ENCODE measurements at places on chromosomes 1 and 21.
A peak's percentile ranks its signal among the peaks of the same experiment; 100 is the strongest.

DNA sequence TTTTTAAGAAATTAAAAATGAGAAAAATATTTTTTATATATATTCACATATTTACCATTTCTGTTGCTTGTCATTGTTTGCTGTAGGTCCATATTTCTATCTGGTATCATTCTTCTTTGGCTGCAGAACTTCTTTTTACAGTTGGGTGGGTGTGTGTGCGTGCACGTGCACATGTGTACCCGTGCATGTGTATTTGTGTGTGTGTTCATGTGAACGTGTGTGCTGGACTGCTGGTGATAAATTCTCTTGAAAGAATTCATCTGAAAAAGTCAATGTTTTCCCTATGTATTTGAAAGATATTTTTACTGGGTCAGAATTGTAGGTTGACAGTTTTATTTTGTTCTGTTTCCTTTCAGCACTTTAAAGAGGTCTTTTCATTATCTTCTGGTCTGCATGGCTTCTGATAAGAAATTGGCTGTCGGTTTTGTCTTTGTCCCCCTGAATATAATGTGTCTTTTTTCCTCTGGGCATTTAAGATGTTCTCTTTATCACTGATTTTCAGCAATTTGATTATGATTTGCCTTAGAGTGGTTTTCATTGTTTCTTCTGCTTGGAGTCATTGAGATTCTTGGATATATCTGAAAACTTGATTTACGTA, 34.5 kb upstream of the DPH5 start:
- no peak for DNase-seq

- peak; percentile 53 for DNase-seq
Measured at GRCh38 chr1:72623299-72623708, 341.0 kb upstream of the NEGR1 start.

DNA sequence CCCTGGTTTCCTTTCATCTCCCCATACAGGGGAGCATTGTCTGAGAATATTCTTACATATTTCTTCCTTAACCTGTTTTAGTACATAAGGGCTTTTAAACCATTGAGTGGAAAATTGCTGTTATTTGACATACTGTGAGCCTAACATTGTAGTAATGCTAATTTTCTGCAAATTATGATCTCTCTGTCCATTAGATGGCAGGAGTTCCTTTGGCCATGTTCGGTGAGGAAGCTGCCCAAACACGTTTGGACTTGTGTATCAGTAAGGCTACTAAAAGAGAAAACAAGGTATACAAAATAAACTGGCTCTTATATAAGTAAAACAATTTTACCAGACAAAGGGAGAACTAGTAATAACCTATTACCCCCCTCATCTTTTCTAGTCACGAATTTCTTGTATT, 29.2 kb downstream of the CDC7 start:
- no peak for DNase-seq

- no peak for DNase-seq
Measured at GRCh38 chr1:177014325-177014724, 150.2 kb downstream of the ASTN1 start.

DNA sequence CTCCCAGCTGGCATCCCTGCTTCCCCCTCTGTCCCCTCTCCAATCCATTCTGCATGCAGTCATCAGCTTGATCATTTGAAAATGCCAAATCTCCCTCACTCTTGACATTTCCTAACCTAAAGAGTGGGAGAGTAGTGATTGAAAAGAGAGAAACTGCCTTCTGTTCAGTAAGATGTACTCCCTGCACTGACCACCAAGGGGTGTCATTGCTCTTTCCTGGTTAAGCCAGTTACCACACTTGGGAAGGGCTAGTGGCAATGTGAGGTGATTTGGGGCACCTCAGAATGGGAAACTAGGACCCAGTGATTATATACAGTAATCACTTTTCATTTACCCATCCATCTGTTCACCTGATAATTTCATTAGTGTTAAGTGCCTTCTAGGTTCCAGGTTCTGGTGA, 6.9 kb upstream of the TMEM269 start:
- DNase-seq = peak; percentile 31

DNA sequence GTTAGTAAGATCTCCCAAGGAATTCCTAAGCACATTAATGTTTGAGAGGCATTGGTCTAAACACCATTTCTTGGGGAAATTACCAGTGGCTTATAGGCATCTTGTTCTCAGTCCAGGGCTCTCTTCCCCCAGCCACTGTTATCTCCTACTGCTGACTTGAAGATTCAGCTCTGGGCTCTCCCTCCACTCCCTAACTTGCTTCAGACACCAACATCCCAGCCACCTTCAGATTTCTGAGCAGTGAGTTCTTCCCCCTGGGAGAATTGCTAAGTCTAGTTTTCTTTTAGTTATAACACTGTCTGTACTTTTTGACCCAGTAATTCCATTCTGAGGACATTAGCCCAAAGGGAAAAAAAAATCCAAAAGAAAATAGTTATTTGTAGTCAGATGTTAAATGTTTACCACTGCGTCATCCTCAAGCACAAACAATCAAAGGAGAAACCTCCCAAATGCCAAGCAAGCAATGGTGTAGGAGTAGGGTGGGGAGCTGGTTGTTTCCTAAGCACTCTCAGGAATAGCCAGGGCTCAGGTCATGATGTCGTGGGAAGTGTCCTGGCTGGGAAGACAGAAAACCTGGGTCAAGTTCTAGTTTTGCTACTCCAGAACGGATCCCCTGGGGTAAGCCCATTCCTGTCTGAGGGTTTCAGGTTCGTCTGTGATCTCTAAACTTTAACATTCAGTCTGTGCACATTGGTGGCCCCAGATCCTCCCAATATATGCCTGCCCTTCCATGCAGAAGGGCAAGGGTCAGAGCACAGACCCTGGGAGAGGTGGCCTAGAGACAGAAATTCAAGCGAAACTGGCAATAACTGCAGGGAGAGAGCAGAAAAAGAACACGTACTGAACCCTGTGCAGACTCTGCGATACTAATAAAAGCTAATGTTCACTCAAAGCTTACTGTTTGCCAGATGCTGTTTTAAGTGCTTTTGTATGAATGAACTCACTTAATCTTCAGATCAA, 191.1 kb upstream of the FGGY start:
- no peak for DNase-seq

GRCh38 chr21:37658121-37658816, 258.0 kb downstream of the KCNJ6 start:
- no peak for DNase-seq

DNA sequence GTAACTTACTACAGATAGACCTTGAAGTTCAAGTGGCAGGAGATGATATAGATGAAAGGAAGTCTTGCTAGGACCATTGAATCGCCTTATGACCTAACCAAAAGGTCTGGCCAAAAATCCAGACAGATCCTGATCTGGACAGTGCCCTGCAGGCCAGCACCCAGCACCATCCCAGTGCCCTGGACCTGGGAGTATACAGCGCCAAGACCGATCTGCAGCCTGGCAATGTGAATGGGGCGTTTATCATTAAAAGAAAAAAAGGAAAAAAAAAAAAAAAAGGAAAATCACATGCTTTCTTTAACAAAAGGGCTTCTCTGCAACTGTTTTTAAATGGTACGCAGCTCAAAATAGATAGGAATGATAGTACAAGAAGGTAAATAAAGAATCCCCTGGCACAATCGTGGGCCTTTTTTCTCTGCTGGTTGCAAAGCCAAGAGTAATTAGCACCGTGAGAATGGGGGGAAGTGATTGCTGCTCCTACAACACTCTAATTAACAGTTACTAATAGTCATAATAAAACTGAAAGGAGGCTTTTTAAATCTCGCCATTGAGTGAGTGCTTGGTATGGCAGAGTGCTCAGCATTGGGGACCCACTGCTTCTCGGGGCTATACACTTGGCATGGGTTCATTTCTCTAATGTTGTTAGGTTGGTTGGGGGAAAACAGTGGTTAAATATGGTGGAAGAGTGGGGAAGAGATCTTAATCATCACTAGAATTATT, 146.7 kb downstream of the KAZN start:
- no peak for DNase-seq

GRCh38 chr1:208467151-208467780, 223.1 kb upstream of the PLXNA2 start:
- DNase-seq = no peak

- DNase-seq = no peak
Measured at GRCh38 chr1:214364386-214364785, 83.4 kb downstream of the SMYD2 start.

- no peak for DNase-seq
Measured at GRCh38 chr1:62325081-62325480, 5.8 kb upstream of the KANK4 start.

GRCh38 chr1:36781098-36781497, 253.2 kb downstream of the GRIK3 start:
- no peak for DNase-seq

- peak; percentile 63 for DNase-seq
Measured at GRCh38 chr1:226656201-226656600, 82.9 kb downstream of the ITPKB start.

GRCh38 chr1:172140591-172140990, 279.9 kb upstream of the C1orf105 start:
- DNase-seq = no peak

DNA sequence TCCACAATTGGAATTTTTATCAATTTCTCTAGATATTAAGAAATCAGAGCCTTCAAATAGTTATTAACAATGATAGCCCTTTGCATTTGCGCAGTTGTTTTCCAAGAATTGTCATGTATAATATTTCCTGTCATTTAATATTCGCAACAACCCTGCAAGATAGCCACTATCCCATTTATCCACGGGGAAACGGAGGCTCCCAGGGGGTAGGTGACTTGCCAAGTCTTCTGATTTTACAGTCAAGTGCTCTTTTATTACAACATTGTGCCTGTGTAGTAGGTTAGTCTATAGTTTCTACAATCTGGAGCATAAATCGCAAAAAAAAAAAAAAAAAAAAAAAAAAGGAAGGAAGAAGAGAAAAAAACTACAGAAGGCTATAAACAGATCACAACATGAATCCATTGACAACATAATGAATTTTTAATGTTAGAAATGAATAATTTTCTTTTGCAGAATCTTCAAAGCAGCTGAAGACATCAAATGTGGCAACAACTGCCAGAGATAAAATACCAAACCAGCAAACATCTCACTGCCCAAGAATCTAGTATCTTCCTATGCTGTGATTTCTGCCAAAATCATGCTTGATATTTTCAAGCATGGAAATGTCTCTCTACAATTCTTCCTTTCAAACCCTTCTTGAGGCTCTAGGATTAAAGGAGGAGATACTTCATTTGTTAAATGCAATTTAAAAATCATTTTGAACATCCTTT, 125.5 kb downstream of the PTPN14 start:
- no peak for DNase-seq

DNA sequence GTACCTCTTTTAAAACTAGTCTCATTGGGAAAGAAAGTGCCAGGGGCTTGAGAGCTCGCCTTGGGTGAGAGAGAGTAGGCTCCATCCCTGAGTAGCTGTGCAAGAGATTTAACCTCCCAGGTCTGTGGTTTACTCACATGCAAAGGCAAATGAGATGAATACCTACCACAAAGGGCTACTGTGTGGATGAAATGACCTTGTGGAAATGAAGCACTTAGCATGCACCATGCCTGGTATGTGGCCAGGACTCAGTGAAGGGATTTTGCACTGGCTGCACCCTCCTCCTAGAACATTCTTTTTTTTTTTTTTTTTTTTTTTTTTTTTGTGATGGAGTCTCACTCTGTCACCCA, 120.3 kb downstream of the PROX1 start:
- DNase-seq = no peak

DNA sequence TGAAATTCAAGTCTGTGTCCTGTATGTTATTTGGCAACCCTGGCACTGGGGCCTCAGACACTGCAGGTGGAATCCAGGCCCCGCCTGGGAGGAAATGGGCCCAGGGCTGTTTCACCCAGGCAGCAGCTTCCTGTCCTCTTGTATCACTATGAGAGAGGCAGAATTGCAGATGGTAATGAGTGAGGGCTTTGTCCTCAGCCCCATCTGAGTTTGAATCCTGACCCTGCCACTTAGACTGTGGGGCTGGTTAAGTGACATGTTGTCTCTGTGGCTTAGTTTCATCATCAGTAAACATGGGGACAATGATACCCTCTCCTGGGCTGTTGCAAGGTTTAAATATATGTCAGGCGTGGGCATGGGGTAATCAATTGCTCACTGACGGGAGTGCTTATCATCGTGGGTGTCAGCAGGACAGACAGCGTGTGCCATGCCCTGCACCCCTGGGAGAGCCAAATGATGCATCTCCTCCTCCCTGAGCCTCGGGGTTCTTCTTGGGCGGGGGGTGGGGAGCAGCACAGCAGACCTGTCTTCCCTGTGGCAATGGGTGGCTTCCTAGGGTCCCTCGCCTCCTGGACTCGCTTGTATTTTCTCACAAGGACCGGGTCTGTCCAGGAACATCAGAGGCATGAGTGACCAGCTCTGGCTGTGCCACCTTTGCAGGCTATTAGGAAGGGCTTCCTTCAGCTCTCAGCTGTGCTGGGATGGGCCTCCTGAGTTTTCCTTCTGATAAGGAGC, 42.1 kb downstream of the ARHGEF10L start:
- peak; percentile 54 for DNase-seq

DNA sequence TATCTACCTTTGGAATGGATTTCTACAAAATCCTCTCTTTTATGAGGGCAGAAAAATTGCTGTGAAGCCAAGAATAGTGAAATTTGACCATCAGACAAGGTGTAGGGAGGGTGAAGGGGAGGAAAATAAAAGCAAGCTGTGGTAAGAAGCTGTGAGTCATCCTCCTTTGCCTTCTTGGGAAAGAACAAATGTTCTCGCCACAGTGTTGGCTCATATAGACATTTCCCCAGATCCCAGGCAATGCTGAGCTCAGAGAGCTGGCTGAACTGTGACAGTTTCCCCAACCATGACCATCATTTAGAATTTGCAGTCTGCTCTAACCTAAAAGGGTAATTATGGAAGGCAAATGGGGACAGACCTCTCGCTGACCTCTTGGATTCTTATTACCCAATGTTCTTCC, 235.4 kb downstream of the PBX1 start:
- DNase-seq = no peak

DNA sequence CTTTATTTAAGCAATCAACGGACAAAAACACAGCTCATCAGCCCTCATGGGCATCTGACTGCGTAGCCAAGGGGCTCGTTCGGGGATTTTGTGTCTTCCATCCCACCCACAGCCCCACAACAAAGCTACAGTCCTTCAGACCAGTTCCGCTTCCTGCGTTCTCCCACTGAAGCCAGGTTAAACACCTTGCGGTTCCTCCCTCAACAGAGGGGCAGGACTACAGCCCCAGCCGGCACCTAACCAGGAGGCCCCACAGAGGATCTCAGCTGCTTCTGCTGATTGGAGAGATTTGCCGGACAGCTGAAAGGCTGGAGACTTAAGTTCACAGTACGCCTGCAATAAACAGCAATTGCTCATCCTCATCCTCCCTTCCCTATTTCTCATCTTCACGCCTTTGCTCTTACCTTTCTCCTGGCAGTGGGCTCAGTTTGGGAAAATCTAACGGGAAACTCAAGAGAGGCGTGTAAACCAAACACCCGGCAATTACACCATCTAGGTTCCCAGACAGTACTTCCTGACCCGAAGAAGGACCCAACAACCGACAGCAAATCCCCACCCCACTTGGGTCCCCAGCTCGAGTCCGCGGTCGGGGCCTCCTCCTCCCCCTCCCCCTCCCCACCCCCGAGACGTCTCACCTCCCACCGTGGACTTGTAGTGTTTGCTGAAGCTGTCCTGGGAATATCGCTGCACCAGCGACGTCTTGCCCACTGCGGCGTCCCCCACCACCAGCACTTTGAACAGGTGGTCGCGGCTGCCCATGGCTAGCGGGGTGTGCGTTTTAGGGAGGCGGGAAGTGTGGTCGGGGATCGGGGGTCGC, 876 bp downstream of the RAB29 start:
- no peak for DNase-seq
